ENCODE measurements at places on chromosomes 3 and 15.

DNA sequence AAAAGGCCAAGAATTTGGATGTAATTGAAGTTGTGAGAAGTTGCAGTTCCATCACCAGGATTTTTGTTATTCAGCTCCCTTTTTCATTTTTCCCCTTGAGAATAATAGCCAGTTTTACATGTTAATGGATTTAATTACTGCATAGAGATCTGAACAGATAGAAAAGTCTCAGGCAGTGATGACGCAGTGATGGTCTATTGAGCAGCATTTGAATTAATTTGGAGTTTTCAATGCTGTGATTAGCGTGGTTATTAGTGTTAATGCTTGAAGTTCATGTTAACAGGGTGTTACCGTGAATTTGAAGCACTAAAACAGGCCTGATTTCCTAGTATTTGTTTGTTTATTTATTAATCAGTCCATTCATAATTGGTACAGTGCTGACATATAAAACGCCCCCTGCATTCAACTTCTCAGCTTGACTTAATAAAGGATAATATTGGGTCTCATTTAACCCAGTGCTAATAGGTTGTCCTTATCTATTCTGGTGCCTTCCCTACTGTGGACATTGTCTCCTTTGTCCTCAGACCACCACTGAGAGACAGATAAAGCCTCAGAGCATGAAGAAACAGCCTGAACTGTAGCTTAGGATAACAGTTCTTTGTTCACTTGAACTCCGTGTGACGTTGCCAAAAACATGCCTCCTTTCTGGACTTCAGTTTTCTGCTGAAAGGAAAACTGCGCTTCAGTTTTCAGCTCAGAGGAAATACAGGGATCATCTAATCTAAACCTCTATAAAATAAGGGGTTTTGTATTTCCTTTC, 82.4 kb downstream of the RTP4 start:
- no peak for DNase-seq

DNA sequence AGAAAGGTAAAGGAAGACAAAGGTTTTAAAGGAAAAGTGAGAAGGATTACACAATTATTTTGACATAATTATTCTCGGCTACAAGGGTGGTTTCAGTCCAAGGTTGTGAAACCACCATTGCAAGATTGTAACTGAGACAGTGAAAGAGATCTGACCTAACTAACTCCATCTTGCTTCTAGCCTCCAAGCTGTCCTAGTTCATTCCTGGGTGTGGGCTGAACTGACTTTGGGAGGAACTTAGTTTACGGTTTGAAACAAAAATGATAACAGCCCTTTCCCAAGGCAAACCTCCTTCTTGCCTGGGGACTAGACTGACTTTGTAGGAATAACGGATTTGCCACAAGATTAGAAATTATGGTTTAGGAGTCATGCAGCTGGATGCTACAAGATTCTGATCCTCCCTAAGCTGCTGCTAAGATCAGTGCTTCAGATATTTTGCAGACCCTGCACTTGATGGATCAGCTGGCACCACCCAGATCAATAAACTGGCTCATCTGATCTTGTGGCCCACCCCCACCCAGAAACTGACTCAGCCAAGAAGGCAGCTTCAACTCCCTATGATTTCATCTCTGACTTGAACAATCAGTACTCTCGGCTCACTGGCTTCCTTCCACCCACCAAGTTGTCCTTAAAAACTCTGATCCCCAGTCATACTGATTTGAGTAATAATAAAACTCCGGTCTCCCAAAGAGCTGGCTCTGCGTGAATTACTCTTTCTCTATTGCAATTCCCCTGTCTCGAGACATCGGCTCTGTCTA, 57.7 kb upstream of the AADACL2 start:
- DNase-seq = no peak

DNA sequence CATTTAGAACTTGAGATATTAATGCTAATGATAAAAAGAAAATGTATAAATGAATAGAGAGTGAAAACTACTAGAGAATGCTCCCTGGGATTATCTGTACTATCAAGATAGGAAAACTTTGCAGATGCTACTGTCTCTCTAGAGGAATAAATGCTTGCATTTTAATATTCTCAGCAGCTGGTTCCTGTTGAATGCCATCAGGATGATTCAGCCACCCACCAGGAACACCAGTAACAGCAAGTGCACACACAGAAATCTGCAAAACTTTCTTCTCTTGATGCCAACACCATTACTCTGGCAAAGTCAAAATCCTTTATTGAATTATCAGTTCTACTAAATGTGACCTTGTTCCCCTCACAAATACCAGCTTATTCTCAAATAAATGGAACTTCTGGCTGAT, 148.4 kb downstream of the TIGIT start:
- DNase-seq = peak; percentile 72

- DNase-seq = no peak
These were observed 34.5 kb upstream of the NR1I2 start for GRCh38 chr3:119747357-119747756.

GRCh38 chr3:124092811-124093210, 100.9 kb upstream of the ROPN1 start:
- DNase-seq = peak; percentile 19

- DNase-seq = no peak
These were observed 739.9 kb upstream of the NR2F2 start for GRCh38 chr15:95590533-95591044.

DNA sequence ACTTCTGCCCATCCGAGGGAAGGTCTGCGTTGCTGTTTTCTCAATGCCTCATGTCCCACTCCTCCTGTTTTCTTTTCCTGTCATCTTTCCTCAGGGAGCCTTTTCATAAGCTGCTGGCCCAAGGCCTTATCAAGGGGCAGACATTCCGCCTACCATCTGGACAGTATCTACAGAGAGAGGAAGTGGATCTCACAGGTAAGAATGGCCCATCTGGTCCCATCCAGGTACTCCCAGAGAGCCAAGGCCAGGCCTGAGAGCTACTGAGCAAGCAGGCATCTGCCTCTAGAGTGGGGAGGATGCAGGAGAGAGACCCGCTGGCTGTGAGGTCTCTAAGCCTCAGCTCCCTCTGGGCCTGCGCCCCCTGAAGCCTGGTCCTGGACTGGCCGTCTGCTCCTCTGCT, 81.5 kb upstream of the LIMD1 start:
- DNase-seq = no peak

DNA sequence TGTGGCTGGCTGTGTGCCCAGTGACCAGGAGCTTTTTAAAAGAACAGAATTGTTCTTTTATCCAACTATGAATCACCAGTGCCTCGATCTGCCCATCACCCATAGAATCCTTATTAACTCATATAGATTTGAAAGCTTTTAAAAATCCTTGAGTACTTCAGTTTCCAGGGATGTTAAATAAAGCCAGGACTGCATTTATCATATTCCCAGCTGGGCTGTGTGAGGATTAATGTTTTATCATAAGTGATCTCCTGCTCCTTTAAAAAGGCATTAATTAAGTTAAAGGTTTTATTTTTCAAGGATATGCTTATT, 234.0 kb downstream of the MYRIP start:
- peak; percentile 78 for DNase-seq

DNA sequence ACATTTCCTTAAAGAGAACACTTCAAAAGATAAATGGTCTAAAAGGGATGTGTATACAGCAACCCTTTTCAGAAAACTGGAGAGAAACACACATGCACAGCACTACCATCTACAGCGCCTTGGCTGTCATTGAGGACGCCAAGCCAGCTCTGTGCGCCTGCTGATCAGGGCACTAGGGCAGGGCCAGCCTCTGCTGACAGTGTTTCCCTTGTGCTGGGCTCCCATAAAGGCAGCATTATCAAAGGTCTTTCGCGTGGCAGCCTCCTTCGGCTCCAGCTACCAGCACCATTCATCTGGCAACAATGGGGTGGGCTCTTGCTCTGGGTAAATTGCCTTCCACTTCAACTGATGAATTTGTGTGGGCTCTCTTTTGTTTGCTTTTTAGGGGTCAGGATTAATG, 53.4 kb downstream of the LDHAL6B start:
- no peak for DNase-seq

DNA sequence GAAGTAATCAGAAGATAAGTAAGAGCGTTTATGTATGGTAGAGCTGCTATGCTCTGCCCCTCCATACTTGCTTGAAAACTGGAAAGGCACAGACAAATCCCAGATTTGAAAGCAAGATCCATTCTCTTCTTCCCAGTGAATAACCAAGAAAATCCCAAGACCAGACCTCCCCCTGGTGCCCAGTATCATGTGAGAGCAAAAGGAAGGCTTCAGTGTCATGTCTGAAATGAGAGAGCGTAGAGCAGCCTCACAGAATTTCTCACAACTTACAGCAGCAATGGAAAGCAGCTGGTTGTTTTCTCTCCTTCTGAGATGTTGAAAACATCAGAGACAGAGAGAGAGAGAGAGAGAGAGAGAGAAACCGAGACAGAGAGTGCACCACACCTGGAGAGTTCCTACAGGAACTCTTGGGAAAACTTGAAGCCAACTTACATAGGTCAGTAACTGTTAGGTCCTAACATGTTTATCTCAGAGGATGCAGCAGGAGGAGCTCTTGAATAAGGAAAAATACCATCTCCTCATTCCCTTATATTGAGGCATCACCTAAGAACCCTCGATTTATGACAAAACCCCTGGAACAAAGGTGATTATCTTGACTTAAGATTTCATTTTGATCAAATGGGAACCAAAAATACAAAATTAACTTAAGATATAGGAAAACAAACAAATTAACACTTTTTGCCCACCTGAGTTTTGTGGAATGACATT, 273.3 kb downstream of the NSUN3 start:
- DNase-seq = peak; percentile 37

DNA sequence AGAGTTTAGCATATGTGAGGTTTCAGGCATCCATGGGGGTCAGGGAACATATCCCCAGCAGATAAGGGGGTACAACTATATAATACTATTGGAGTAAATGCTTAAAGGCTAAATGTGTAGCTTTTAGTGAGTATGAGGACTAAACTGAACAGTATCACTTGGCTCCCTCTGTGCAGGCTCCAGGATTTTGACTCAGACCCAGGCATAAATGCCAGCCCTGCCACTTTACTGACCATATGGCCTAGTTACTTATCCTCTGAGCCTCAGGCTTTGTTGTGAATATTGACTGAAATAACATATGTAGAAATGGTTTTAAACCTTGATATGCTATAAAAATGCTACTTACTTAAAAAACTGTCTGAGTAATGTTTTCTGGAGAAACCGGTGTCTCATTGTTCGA, 151.6 kb downstream of the CHST2 start:
- no peak for DNase-seq

DNA sequence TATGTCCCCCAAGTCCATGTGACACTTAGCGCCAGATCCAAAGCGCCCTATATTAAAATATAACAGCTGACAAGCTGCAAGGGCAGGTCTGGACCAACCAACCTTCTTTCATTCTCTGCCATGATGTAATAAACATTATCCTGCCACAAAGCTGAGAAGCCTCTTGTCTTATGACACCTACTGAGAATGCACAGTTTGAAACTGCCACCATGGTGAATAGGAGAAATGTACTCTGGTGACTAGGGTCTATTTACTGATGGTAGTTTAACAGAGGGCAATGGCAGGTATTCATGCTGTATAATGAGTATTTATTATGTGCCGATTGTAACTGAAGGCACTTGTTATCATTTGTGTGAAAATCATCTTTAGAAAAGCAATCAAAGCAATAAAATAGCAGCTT, 634.0 kb downstream of the OTOL1 start:
- DNase-seq = no peak

DNA sequence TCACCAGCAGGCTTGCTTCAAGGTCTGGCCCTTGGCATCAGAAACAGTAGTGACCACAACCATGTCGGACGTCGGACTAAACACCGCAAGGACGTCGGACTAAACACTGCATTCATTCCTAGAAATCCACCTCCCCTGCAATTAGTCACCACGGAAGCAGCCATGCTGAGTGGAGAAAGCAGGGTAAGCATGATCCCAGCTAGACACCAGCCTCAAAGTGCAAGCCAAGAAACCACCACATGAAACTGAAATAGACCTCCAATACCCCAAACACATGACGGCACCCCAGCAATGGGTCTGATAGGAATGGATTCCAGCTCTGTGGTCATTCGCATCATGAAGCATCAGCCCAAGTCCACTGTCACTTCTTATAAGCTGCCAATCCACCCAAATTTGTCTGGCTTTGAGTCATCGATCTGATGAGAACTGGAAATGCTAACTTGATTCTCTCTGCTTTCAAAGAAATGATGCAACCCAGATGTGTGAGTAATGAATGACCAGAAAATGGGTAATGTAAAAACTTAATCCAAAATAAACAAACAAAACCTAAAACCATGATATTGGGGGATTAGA, 348.3 kb upstream of the TMCO5A start:
- peak; percentile 64 for DNase-seq

DNA sequence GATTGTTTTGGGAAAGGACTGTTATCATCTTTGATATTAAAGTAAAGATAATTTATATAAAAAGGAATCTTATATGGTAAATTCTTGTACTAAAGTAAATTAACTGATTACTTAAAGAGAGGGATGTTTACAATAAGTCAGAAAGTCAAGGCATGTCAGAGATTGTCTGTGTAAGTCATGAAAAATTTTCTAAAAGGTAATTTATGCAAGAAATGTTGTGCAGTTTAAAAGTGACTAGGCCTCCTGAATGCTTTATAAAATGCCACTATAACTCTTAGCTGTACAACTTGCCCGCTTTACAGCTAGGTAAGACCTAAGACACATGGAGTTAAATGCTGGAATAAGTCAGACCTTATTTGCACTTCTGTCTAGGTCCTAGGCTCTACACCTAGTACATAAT, 692.9 kb downstream of the GBE1 start:
- DNase-seq = no peak

DNA sequence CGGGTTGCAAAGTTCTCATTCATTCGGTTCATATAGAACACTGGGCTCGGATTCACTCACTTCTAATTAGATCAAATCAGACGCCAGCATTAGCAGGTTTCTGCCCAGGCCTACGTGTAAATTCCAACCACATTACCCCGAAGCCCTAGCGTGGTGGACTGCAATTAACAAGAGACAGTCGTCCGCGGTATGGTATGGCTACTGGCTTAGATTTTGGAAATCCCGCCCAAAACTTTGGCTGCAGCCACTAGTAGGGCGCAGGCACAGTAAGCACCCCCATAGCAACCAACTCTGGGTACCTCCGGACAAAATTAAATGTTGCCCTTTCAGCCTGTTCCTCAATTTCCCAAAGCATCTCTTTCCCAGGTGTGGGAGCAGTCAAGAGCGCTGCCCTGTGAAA, 771 bp downstream of the RARRES1 start:
- DNase-seq = no peak

GRCh38 chr3:38549082-38549481, 52.9 kb downstream of the EXOG start:
- no peak for DNase-seq

GRCh38 chr15:38453971-38454695, at the start of gene FAM98B:
TSS of gene FAM98B (plus strand) at chr15:38454127. CDS start at chr15:38454162, 35 bp downstream.
- peak; percentile 88 for DNase-seq

DNA sequence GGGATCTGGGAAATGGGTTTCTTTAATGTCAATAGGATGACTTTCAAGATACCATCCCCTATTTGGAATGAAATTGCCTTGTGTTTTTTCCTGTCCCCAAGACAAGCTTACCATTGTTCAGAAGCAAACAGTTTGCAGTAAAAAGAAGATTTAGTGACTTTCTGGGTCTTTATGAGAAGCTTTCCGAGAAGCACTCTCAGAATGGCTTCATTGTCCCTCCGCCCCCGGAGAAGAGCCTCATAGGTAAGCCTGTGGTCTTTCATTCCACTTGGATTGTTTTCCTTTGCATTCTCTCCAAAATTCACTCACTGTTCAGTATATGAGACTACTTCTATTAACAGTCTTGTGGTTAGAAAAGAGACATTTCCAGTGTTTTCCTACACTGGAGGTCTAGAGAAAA, 25.6 kb upstream of the SNX22 start:
- DNase-seq = no peak

GRCh38 chr15:77865106-77865610, 212.4 kb downstream of the TBC1D2B start:
- DNase-seq = no peak

Data from EL (cell line).